ENCODE measurements at places on chromosomes 7 and 10. TPM values are rescaled to one million over a fixed set of nuclear protein-coding genes. Genes with fewer than 3 reads are reported as not detected.

The ANKRD61 gene
- total RNA-seq: 0.16 TPM

DNA sequence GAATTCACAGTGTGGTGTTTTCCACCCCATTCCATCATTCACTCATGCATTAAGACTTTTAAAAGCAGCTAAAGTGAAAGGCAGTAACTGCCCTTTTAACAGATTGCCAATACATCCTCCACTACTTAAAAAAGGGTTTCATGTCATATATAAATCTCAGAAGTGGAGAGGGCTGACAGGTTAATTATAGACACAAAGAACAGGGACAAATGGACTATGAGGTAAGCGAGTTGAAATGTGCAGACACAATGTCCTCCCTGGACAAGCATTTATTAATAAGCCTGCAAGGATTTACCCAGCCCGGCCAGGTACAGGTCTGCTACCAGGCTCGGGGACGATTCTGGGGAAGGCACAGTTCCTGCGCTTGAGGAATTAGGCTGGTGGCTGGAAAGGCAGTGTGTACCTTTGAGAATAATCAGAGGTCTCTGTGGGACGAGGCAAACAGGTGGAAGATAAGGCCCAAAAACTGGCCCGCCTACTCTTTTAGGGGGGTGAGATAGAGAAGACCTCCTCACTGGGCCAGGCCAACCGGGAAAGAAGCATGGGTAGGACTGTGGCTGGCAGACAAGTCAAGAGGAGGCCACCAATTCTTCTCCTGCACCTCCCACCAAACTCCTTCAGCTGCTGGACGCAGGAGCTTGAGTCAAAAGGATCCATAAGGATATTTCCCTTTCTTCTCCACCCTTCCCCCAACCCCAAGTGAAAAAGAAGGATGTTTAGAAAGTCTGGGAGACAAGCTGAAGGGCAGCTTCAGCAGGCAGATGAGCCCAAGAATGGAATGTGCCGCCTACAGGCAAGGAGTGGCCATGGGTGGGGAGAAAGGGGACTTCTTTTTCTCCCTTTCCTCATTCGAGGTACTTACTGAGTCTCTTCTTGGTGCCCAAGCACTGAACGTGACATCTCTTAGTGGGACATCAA, 1.5 kb downstream of the PDLIM1 start:
- H3K27ac ChIP-seq: no peak overlapping the region
- H3K27me3 ChIP-seq: peaks cover 71% of the 10 kb centered on the region
- no peak for DNase-seq
- H3K36me3 ChIP-seq: no peaks in the 10 kb centered on the region
- H3K4me3 ChIP-seq: peak overlapping the region; percentile 61

GRCh38 chr7:47093320-47094234, 488.3 kb downstream of the TNS3 start:
- peaks cover 8% of the 10 kb centered on the region for H3K27me3 ChIP-seq
- H3K4me3 ChIP-seq: no peak overlapping the region
- H3K4me1 ChIP-seq: no peaks in the 10 kb centered on the region

GRCh38 chr10:8951440-8952089, 897.1 kb downstream of the GATA3 start:
- peaks cover 2% of the 10 kb centered on the region for H3K36me3 ChIP-seq
- DNase-seq: no peak
- H3K27ac ChIP-seq: peak overlapping the region; percentile 9

DNA sequence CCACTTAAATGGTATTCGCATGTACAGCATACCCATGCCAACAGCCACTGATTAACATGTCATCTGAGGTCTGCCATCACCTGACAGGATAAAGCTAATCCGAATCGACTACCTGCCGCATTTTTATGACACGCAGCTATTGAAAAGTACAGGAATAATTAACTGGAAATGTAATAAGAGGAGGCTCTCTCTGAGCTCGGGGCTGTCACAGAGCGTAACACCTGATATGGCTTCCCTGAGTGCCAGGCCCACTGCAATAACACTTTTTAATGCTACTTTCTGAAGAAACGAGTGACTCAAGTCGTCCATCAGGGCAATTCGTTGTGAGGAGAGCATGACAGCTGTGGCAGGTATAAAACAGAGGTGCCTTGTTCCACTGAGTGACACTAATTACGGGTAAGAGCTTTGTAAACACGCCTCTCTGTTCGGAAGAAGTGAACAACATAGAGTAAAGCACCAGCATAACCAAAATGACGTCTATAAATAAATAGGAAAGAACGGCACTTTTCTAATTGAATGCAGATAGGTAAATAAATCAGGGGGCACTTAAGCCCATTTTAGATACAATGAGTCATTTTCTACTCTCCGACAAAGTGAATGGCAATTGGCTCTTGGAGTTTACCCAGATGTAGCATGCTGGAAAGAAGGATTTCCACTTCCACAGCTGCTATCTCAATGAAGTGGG, 56.5 kb upstream of the CREB5 start:
- no peak for DNase-seq
- no peak overlapping the region for H3K27ac ChIP-seq
- H3K36me3 ChIP-seq: no peaks in the 10 kb centered on the region
- no peaks in the 10 kb centered on the region for H3K4me1 ChIP-seq
- H3K4me3 ChIP-seq: no peak overlapping the region
- no peaks in the 10 kb centered on the region for H3K27me3 ChIP-seq

DNA sequence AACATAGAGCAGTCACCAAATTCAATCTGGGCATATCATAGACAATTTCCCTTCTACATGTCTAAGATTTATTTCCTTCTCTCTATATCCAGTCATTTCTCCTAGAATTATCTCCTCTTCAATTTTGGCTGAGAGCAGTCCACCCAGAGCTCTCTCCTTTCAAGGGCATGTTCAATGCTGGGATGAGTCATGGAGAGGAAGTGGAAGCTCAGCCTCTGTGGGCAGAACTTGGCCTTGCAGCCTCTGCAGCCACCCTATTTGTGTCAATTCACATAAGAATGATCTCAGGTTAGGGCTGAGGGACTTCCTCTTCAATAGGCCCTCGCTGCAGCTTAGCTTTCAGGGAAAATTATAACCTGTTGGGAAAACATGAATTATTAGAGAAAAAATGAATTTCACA, 560.8 kb downstream of the POM121L12 start:
- H3K4me3 ChIP-seq: no peak overlapping the region
- no peak overlapping the region for H3K27ac ChIP-seq
- no peaks in the 10 kb centered on the region for H3K27me3 ChIP-seq
- no peak for DNase-seq

The SLC16A9 gene
- 1.9 TPM for total RNA-seq

GRCh38 chr7:36746347-36746746, 22.1 kb upstream of the AOAH start:
- no peak overlapping the region for H3K4me3 ChIP-seq
- H3K27ac ChIP-seq: no peak overlapping the region
- H3K36me3 ChIP-seq: no peaks in the 10 kb centered on the region
- no peak for DNase-seq

DNA sequence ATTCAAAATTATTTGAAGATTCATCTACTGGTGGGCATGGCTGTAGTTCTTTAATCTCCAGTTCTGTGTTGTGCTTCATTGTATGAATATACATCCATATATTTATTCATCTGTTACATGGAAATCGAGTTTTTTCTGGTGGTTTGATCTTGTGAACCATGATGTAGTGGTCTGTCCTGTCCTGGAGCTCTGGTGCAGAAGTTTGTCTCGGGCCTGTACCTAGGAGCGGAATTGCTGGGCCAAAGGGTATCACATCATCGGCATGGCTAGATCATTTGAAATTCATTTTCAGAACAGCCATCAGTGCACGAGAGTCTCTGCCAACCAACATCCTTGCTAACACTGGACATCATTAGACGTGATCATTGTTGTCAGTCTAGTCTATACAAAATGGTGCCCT, 107.0 kb downstream of the ELFN1 start:
- H3K27me3 ChIP-seq: peaks cover 4% of the 10 kb centered on the region
- H3K27ac ChIP-seq: no peak overlapping the region
- no peaks in the 10 kb centered on the region for H3K4me1 ChIP-seq
- no peak for DNase-seq

- no peak overlapping the region for H3K27ac ChIP-seq
- H3K4me3 ChIP-seq: no peak overlapping the region
- H3K36me3 ChIP-seq: no peaks in the 10 kb centered on the region
- peaks cover 32% of the 10 kb centered on the region for H3K27me3 ChIP-seq
Measured at GRCh38 chr10:129898706-129899268, 65.3 kb downstream of the EBF3 start.

The ATG9B gene
- total RNA-seq: 12.3 TPM

DNA sequence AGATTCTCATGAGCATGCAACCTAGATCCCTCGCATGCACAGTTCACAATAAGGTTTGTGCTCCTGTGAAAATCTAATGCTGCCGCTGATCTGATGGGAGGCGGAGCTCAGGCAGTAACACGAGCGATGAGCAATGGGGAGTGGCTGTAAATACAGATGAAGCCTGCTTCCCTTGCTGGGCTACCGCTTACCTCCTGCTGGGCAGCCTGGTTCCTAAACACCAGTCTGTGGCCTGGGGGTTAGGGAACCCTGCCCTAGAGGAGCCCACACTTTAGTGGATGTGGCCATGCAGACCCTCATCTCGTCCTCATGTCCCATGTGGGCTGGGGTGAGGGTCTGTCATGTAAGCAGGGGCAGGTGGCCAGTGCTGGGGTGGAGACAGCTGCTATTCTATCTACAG, 417.6 kb downstream of the GLRX3 start:
- no peak overlapping the region for H3K27ac ChIP-seq
- H3K27me3 ChIP-seq: no peaks in the 10 kb centered on the region
- H3K4me1 ChIP-seq: no peaks in the 10 kb centered on the region
- DNase-seq: no peak
- H3K36me3 ChIP-seq: no peaks in the 10 kb centered on the region
- H3K4me3 ChIP-seq: no peak overlapping the region

DNA sequence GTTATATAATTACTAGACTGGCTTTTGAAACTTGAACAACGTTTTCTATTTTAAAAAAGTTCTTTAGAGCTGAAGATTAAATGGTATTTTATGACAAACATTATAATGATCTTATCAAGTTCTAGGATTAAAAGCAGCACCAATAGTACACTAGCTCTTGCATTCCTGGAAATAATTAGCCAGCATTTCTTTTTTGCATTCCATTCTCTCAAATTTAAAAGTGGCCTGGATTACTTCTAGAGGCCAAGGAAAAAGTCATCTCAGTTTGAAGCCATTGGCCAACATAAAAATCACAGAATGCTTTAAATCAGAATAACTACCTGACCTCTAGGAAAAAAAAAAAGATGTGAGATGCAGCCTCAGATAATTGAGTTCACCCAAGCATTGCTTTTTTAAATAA, 1326.4 kb upstream of the SORCS1 start:
- DNase-seq: no peak
- no peak overlapping the region for H3K27ac ChIP-seq
- no peak overlapping the region for H3K4me3 ChIP-seq

DNA sequence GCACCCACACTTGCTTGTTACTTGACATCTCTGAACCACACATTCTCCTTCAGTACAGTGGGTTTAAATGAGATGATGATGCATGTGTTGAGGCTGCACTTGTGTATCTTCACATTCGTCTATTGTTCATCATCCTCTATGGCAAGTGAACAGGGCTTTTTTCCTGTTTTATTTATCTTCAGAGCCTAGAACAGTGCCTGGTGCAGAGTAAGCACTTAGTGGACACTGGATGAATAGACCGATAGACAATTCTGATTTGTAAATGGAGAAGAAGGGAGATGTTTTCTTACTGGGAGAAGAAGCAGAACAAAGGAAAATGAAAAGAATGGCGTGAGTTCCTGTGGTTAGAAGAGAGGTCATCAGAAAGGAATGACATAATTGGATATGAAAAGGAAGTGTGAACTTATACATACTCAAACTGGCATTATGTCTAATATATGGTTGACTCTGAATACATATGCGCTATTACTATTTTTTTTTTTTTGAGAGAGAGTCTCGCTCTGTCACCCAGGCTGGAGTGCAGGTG, 99.7 kb downstream of the AVL9 start:
- peaks cover 4% of the 10 kb centered on the region for H3K4me1 ChIP-seq
- H3K36me3 ChIP-seq: no peaks in the 10 kb centered on the region
- no peak for DNase-seq
- no peak overlapping the region for H3K27ac ChIP-seq
- no peaks in the 10 kb centered on the region for H3K27me3 ChIP-seq

DNA sequence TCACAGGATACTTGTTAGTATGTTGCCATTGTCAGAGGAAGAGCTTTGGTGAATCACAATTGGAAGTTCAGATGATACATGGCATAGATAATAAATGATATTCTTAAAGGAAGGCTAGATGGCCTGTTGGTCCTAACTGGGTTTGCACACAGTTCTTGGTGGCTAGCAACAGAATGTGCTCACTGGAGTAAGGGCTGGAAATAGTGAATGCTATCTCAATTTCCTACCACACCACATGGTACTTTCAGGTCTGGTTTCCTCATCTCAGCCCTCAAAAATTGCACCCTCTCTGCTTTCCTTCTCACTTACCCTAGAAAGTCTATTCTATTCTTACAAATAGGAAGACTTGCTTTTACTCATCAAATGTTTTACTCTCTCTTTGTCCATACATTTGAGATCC, 622.5 kb downstream of the ANKRD7 start:
- no peak overlapping the region for H3K4me3 ChIP-seq
- H3K27ac ChIP-seq: no peak overlapping the region
- H3K4me1 ChIP-seq: no peaks in the 10 kb centered on the region
- DNase-seq: no peak
- no peaks in the 10 kb centered on the region for H3K27me3 ChIP-seq
- H3K36me3 ChIP-seq: no peaks in the 10 kb centered on the region

GRCh38 chr10:104209575-104210198, 22.5 kb downstream of the CFAP43 start:
- no peak overlapping the region for H3K4me3 ChIP-seq
- H3K4me1 ChIP-seq: no peaks in the 10 kb centered on the region
- peak; percentile 19 for DNase-seq

GRCh38 chr10:71965623-71966022, 1.4 kb downstream of the CHST3 start:
- peak overlapping the region; percentile 44 for H3K4me3 ChIP-seq
- H3K36me3 ChIP-seq: no peaks in the 10 kb centered on the region
- no peak overlapping the region for H3K27ac ChIP-seq
- no peak for DNase-seq
- peaks cover 44% of the 10 kb centered on the region for H3K27me3 ChIP-seq

The LBX1 gene
- total RNA-seq: not detected

- no peak overlapping the region for H3K4me3 ChIP-seq
- H3K36me3 ChIP-seq: peaks cover 5% of the 10 kb centered on the region
- peaks cover 7% of the 10 kb centered on the region for H3K27me3 ChIP-seq
- DNase-seq: no peak
- H3K27ac ChIP-seq: no peak overlapping the region
- H3K4me1 ChIP-seq: peaks cover 4% of the 10 kb centered on the region
Measured at GRCh38 chr10:103861505-103861904, 6.1 kb upstream of the SH3PXD2A start.

The PLXNA4 gene
- total RNA-seq: 0.12 TPM

The HGF gene
- total RNA-seq: not detected

- DNase-seq: no peak
- H3K36me3 ChIP-seq: peaks cover 2% of the 10 kb centered on the region
- H3K4me3 ChIP-seq: no peak overlapping the region
- H3K27me3 ChIP-seq: no peaks in the 10 kb centered on the region
Measured at GRCh38 chr10:31280972-31281371, 38.0 kb upstream of the ZEB1 start.

GRCh38 chr10:29947701-29948060, 111.7 kb downstream of the JCAD start:
- no peaks in the 10 kb centered on the region for H3K36me3 ChIP-seq
- no peak overlapping the region for H3K27ac ChIP-seq
- DNase-seq: no peak
- peaks cover 4% of the 10 kb centered on the region for H3K27me3 ChIP-seq
- no peak overlapping the region for H3K4me3 ChIP-seq

The NCOA4 gene
- total RNA-seq: 111 TPM

- no peak for DNase-seq
- no peaks in the 10 kb centered on the region for H3K4me1 ChIP-seq
- no peak overlapping the region for H3K4me3 ChIP-seq
- no peaks in the 10 kb centered on the region for H3K36me3 ChIP-seq
- H3K27me3 ChIP-seq: no peaks in the 10 kb centered on the region
Measured at GRCh38 chr10:81603106-81603620, 271.8 kb upstream of the NRG3 start.

All from activated naive CD8-positive, alpha-beta T cell treated with anti-CD3 and anti-CD28 coated beads for 36 hours (primary cell).